ENCODE measurements at places on chromosomes 2 and 18. TPM values are rescaled to one million over a fixed set of nuclear protein-coding genes. Genes with fewer than 3 reads are reported as not detected.

DNA sequence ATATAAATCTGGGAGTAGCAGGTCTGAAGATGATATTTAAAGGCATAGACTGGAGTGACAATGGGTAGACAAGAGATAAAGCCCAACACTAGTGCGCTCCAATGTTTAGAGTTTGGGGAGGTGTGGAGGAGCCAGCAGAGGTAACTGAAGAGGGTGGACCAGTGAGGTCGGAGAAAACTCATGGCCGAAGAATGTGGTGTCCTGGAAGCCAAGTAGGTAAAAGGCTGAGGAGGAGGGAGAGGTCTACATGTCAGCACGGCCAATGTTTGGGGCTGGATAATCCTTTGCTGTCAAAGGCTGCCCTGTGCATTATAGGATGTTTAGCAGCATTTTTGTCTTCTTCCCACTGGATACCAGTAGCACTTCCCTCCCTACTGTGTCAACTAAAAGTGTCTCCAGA lies 78.8 kb upstream of the KCNE4 start:
- no peak for DNase-seq

DNA sequence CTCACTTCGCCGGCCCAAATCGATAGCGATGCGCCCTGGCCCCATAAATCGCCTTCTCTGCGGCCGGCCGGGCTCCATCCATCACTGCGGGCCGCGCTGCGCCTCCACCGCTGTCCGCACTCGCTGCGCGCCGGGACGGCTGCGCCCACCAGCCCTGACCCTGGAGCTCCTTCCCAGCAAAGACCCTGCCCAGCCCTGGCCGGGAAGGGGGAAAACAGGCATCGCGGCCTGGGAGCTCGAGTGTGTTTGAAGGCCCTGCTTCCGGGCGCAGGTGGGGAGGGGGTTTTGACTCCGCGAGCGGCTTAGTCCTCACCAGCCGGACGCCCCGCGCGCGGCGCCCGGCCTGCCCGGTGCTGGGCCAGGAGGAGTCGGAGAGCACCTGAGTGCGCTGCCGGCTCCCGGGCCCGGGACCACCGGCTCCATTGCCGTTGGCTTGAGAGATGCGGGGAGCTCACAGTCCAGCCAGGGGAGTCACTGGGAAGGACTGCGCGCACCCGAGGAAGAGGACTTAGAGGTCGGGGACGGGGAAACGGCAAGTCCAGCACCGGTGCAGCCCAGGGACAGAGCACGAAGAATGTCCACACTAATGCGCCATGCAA lies 1.1 kb downstream of the PAX8 start:
- no peak for DNase-seq

DNA sequence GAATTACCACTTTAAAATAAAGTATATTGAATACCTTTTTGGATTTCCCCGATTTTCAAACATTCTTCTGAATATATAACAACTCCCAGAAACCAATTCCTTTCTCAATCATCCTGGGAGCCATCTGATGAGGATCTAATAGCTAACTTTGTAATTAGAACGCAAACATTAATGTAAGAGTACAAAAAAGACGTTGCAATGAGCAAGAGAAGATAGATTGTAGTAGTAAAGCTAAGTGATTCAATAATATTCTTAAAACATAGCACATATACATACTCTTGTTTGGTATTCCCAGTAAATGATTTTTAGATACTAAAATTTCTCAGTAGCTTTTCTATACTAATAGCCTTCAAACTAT lies 1.1 kb downstream of the ABCA12 start:
- DNase-seq, result no peak

The HOXD9 gene
- total RNA-seq, result not detected

Measured in upper lobe of left lung (tissue), 6 donors.